ENCODE measurements at places on chromosomes 4 and X. TPM values are rescaled to one million over a fixed set of nuclear protein-coding genes. Genes with fewer than 3 reads are reported as not detected.

SYP gene
- 2.1 TPM for total RNA-seq

PDGFRA gene
- total RNA-seq, result 6.8 TPM

BMPR1B gene
- 0.72 TPM for total RNA-seq

TMSB15B gene
- 11.1 TPM for total RNA-seq

DMRTC1 gene
- total RNA-seq, result not detected

ARR3 gene
- not detected for total RNA-seq

ADH1A gene
- not detected for total RNA-seq

PTTG2 gene
- not detected for total RNA-seq

SRPX gene
- total RNA-seq, result 2.8 TPM

KIT gene
- total RNA-seq, result 6.7 TPM

SHOX gene
- total RNA-seq, result 0.18 TPM

SCRG1 gene
- not detected for total RNA-seq

EIF2S3 gene
- total RNA-seq, result 598 TPM

SRD5A3 gene
- 35.0 TPM for total RNA-seq

PCYT1B gene
- 27.4 TPM for total RNA-seq

MSL3 gene
- total RNA-seq, result 13.0 TPM

HSFX1 gene
- 0.50 TPM for total RNA-seq

COX7B2 gene
- not detected for total RNA-seq

ASB11 gene
- not detected for total RNA-seq

SH2D1A gene
- total RNA-seq, result not detected

TENT5D gene
- total RNA-seq, result not detected

MXRA5 gene
- 0.99 TPM for total RNA-seq

SPON2 gene
- total RNA-seq, result 1.7 TPM

ARSJ gene
- total RNA-seq, result 1.1 TPM

MAGEB17 gene
- total RNA-seq, result 0.74 TPM

LRP2BP gene
- total RNA-seq, result 0.20 TPM

AKAP4 gene
- total RNA-seq, result not detected

PNMA6A gene
- 8.0 TPM for total RNA-seq
